ENCODE measurements at places on chromosomes 13 and 19.

DNA sequence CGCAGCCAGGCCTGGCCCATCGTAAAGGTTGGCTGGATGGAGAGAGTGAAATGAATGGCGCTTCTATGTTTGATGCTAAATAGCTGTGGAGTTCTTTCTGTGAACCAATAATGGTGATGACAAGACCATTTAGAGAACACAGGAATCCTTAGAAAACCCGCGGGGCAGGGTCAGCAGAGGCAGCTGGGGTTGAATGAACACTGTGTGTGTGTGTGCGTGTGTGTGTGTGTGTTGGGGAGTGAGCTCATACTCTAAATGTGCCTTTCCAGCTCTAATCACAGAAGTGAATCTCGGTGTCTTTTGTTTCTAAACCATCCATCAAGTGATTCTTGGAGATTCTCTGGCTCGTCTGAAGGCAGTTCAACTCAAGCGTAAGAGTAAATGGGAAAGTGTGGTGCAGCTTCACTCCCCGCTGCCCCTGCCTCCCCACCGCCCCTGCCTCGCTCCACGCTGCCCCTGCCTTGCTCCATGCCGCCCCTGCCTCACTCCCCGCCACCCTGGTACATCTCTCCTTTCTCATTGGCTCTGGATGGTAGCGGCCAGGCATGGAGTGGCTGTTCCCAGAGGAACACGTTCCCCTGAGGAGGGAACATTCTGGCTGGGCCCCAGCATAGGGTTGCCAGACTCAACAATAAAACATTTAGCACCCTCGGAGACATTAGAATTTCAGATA lies 21.2 kb downstream of the TMPRSS9 start:
- no peak for DNase-seq

DNA sequence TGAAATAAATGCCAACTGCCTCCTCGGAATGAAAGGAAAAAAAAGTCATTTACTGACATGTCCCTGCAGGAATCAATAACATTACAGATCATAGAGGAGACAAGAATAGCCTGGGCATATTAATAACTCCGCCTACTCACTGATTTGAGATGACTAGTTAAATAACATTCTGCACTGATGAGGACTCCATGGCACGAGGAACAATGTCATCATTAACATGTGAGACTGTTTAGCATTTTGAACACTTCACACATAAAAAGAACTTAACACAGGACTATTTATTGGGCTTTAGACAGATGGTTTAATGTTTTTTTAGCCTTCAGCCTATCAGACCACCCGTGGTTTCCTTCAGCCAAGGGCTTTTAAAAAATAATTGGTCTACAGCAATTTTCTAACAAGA lies 170.1 kb downstream of the OLFM4 start:
- no peak for DNase-seq

GRCh38 chr13:75637181-75637750 lies 1.1 kb downstream of the LMO7 start:
- DNase-seq = no peak

DNA sequence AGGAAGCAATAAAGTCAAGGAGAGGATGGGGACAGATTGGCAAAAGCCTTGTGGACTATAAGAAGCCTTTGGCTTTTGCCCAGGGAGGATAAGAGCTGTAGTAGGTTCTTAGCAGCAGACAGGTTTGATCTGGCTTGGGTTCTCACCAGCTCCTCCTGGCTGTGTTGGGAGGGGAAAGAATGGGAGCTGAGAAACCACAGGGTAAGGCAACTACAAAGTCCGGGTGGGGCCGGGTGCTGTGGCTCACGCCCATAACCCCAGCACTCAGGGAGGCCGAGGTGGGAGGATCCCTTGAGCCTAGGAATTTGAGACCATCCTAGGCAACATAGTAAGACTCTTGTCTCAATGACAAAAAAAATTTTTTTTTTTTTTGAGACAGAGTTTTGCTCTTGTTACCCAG lies 20.6 kb downstream of the NECTIN2 start:
- no peak for DNase-seq

DNA sequence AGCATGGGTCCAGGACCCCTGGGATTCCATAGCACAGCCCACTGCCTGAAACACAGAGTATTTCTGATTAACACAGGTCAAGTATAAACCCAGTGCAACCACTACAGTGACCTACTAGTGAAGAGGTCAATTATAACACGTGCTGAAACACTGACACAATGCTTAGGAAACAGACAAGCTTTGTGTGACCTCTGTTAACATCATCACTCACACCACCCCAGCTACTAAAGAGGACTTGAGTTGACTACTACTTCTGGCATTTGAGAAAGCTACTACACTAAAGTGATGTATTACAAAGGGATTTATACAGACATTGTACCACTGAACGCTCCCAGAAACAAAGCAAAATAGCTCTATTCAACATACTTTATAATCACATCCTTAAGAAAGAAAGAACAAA lies 1935.9 kb upstream of the PCDH20 start:
- no peak for DNase-seq

DNA sequence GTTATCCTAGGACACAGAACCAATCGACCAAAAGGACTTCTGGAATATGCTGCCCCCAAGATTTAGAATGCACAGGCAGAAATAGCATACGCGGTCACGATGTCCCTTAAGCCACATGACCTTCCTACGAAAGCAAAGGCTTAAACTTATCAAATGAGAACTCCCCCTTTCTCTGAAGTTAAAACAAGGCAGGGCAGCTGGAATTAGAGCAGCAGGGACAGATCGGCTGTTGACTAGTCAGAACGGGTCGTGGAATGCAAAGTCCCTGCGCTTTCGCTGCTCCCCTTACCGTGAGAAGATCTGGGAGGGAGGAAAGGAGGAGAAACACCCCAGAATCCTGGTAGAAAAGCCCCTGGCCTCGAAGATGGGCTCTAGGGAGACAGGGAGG lies 799 bp upstream of the USPL1 start:
- DNase-seq = peak; percentile 17

DNA sequence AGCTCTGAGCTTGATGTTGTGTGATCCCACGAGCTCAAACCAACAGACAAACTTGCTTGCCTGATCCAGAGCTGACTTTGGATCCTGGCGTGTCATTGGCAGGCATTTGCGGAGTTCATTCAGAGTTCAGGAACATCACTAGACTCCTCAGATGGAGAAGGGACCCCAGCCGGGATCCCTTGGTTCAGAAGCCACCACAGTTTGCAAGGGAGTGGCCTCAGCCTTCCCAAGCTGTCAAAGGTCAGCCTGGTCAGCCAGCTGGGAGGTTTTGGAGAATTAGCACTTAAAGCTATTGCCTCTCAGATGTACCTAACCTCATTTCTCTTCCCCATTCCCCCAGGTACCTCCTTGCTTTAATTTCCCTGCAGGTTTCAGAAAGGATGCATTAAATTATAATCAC lies 208.8 kb upstream of the SOX21 start:
- DNase-seq = no peak

GRCh38 chr13:24450530-24450929 lies 62.0 kb downstream of the PARP4 start:
- DNase-seq = no peak

- DNase-seq = no peak
Measured at GRCh38 chr19:29673451-29674371, 8.4 kb downstream of the PLEKHF1 start.

- no peak for DNase-seq
Measured at GRCh38 chr13:77674852-77675251, 22.6 kb upstream of the SLAIN1 start.

- no peak for DNase-seq
Measured at GRCh38 chr19:3190921-3191805, 5.4 kb downstream of the NCLN start.

DNA sequence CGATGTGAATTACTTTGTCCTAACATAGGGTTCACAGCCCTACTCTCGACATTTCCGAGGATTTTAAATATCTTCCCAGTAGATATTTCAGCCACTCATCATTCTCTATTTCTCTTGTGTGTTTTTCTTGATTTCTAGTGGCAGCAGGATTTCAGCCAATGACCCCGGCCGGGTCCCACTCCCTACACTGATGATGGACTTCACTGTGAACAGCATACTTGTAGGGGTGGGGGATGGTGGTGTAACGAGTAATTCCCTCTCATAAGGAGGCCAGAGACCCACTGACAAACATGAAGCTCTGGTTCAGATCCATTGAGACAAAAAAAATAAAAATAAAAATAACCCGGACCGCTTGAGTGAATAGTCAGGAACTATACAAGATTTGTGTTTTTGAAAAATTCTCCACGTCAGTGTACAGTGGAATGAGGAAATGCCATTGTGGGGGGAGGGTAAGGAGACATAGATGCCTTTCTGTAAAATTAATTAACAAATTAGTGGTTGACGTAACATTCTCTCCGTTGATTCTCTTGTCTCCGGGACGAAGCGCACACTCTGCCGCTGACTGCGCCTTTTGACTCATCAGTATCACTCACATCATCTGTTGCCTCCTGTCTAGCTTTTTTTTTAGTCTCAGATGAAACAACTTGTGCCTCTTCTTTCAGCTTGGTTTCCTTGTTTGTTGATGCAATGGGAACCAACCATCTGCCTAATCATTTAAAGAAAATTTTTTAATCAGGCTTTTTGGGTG lies 48.8 kb upstream of the IRS2 start:
- DNase-seq = no peak

DNA sequence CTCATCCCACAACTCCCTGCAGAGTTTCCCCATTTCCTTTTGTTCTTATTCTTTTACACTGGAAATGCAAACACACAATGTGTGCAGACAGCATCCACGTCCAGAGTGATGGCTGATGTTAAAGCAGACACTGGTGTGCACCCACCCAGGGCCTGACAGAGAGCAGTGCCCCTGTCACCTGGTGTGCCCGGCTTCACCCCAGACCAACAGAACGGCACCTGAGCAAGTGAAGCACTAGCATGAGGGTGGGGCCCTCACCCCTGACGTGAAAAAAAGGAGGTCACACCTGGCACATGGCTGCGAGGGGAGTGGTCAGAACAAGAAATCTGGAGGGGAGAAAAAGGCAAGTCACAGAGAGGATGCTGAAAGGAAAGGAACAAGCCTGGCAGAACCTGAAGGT lies 12.3 kb downstream of the ZNF575 start:
- no peak for DNase-seq

DNA sequence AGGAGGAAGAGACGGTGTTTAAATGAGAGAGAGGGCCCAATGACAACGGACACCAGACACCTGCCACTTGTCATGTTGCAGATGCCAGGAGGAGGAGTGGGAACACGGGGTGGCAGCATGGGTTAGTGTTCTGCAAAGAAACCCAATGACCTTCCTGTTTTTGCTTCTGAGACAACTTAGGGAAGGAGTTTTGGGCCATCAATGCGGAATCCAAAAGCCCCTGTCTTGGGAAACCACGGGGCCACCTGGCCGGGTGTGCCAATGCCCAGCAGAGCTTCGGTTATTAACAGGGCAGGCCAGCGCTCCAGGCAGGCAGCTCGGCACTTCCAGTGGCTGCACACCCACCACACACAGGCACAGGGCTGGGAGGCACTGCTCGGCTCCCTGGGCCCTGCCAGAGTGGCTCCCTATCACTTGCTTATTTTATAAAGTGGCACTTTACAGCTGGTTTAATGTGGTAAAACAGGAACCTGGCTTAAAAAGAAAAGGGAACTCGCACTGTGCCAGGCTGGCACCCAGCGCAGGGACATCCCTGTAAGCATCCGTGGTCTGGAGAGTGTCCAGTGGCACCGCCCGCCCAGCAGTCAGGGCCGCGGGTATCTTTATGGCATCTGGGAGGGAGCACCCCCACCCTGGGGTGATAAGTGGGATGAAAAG lies 19.1 kb downstream of the ELL start:
- no peak for DNase-seq

- DNase-seq = no peak
Measured at GRCh38 chr13:101623470-101624209, 171.2 kb downstream of the ITGBL1 start.

GRCh38 chr13:79590394-79590676 lies 109.4 kb downstream of the NDFIP2 start:
- DNase-seq = no peak

DNA sequence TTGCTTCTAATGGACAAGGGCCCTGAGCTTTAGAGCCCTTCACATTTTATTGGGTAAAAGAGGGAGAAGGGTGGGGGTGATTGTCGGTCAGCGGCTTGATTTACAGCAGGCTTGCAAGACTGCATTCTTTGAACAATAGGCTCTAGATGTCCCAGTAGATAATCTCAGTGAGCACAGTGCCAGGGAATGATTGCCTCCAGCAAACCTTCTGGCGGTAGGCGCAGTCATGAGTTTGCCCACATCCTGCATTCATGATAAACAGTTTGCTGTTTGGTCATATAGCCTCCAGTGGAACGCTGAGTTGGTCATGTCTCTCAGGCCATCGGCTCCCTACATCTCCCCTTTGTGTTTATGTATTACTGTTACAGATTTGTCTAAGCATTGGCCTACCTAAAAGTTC lies 12.6 kb downstream of the ZNF528 start:
- no peak for DNase-seq

DNA sequence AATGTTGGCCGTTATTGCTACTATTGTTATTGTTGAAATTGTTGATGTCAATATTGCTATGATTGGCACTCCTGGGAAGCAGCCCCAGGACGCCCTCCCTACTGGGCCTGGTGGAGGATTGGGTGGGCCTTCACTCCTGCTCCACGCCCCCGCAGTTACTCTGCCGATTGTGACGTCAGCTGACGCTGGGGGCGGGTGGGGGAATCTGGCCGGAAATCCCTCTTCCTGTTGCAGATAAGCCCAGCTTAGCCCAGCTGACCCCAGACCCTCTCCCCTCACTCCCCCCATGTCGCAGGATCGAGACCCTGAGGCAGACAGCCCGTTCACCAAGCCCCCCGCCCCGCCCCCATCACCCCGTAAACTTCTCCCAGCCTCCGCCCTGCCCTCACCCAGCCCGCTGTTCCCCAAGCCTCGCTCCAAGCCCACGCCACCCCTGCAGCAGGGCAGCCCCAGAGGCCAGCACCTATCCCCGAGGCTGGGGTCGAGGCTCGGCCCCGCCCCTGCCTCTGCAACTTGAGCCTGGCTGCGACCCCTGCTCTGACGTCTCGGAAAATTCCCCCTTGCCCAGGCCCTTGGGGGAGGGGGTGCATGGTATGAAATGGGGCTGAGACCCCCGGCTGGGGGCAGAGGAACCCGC lies at the start of gene ETV2:
Gene ETV2 (plus strand): TSS at position 231 of the 637 bp plus-strand sequence. CDS start 716 bp downstream, outside the sequence.
- no peak for DNase-seq

GRCh38 chr13:51048166-51048461 lies 63.0 kb downstream of the C13orf42 start:
- DNase-seq = no peak

DNA sequence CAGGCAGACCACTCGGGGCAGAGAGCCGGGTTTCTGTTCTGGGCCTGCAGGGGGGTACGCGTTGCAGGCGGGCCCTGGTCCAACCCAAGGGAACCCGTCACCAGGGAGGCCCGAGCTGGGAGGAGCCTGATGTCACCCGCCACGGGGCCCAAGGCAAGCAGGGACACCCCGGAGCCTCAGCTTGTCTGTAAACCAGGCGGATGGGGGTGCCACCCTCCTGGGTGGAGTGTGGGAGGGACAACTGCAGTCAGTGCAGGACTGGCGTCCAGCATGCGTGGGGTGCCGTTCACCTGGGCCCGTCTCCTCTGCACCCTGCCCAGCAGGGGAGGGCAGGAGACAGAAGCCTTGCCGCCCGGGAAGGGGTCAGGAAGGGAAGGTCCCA lies 7.0 kb downstream of the CACTIN start:
- DNase-seq = no peak

- DNase-seq = no peak
Measured at GRCh38 chr19:4049432-4049831, 17.3 kb downstream of the ZBTB7A start.

All from NCI-H510A (cell line).